ENCODE measurements at places on chromosomes 7 and 10. TPM values are rescaled to one million over a fixed set of nuclear protein-coding genes. Genes with fewer than 3 reads are reported as not detected.
A peak's percentile ranks its signal among the peaks of the same experiment; 100 is the strongest.

DNA sequence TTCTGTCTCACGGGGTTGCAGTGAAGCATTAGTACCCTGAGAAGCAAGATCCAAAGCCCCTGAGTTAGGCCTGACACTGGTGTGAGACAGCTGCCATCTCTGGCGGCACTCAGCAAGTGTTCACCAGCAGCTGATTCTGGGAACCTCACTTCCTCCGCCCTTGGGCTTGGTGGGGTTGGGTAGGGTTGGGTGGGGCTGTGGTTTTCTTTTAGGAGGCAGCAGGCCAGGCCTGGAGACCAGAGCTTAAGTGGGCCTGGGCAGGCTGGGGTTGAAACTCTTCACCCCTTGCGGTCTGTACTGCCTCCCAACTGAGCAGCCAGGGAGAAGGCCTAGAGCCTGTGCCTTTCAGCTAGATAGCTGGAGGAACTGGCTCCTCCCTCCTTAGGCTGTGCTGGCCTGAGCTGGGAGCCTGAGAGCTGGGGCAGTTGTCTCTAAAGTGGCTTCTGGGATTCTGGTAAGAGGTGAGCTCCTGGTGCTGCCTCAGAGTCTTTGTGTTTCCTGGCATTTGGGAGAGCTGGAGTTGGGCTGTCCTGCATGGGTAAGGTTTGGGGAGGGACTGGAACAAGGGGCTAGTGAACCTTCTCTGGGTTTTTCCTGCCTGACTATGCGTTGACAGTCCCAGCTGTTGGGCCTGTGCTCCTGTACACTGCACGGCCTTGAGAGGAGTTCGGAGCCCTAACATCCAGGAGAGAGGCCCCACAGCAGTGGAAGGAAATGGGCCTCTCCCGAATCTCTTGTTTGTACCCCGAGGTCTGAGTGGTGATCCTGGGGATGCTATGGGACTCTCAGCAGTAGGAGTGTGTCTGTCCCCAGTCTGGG lies 5.1 kb downstream of the TSPAN14 start:
- DNase-seq = no peak

Gene FAM241B
- 0.18 TPM for total RNA-seq

GRCh38 chr10:21398563-21399231 lies 126.8 kb downstream of the SKIDA1 start:
- DNase-seq = peak; percentile 70

- DNase-seq = peak; percentile 81
These were observed 918 bp upstream of the RPEL1 start for GRCh38 chr10:103244666-103245271.

Gene COPG2
- total RNA-seq = 41.7 TPM

GRCh38 chr10:29512425-29512974 lies 122.3 kb downstream of the SVIL start:
- no peak for DNase-seq

DNA sequence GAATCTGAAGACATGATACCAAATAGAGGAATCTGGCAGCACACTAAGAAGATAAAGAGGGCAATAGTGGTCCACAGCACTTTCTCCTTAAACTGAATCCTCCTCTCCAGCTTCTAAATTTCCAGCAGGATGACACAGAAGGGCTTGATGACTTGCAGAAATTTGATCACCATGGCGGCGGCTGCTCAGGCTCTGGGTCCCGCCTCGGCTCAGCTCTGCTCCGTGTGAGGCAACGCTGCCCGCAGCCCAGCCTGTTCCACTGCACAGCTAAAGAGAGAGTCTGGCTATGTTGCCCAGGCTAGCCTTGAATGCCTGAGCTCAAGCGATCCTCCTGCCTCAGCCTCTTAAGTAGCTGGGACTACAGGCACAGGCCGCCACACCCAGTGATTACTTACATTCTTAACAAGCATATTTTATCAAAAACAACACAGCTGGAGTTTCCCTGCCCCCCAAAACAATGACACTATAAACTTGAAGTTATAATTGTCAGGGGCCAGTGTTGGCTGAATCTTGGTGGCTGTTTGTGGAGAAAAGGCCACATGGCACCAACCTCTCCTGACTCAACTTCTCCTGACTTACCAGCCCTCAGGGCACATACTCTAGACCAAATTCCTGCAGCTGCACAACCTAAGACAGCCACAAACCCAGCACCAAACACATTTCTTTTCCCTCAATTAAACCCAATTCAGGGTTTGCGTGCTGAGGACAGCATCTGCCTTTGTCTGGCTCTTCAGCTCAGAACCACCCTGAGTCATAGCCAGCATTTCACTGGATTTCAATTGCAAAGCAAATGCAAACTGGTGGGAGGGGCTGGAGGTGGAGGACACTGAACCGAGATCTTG lies 11.6 kb upstream of the TNPO3 start:
- DNase-seq = peak; percentile 77

GRCh38 chr10:119279441-119279840 lies 72.1 kb downstream of the GRK5 start:
- DNase-seq = no peak

DNA sequence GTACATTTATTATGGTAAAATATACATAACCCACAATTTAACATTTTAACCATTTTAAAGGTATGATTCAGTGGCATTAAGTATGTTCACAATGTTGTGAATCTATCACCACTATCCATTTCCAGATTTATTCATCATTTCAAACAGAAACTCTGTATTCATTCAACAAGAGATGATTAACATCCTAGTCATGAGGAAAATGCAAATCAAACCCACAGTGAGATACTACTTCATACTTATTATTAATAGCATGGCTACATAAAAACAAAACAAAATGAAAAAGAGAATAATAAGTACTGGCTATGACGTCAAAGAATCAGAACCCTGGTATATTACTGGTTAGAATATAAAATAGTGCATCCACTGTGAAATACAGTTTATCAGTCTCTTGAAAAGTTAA lies 386.6 kb upstream of the POM121L12 start:
- no peak for DNase-seq

Gene GDF2
- not detected for total RNA-seq

- no peak for DNase-seq
These were observed 69.2 kb upstream of the PPP2R2D start for GRCh38 chr10:131831561-131831960.

DNA sequence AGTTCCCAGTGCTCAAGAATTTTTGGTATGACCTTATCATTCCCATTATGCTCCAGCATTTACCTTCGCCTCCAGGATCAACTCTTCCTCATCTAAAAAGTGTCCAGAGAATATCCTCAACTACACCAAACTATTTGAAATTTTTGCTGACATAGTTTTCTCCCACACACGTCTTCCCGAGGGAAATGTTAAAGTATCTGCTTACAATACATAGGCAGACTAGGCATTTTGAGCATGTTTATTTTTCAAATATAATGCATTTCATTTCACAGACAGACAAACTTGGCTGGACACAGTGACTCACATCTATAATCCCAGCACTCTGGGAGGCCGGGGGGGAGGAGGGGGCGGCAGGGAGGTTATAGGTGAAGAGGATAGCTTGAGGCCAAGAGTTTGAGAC lies 177.1 kb upstream of the TRIM24 start:
- no peak for DNase-seq

Gene VDAC2
- total RNA-seq = 169 TPM

DNA sequence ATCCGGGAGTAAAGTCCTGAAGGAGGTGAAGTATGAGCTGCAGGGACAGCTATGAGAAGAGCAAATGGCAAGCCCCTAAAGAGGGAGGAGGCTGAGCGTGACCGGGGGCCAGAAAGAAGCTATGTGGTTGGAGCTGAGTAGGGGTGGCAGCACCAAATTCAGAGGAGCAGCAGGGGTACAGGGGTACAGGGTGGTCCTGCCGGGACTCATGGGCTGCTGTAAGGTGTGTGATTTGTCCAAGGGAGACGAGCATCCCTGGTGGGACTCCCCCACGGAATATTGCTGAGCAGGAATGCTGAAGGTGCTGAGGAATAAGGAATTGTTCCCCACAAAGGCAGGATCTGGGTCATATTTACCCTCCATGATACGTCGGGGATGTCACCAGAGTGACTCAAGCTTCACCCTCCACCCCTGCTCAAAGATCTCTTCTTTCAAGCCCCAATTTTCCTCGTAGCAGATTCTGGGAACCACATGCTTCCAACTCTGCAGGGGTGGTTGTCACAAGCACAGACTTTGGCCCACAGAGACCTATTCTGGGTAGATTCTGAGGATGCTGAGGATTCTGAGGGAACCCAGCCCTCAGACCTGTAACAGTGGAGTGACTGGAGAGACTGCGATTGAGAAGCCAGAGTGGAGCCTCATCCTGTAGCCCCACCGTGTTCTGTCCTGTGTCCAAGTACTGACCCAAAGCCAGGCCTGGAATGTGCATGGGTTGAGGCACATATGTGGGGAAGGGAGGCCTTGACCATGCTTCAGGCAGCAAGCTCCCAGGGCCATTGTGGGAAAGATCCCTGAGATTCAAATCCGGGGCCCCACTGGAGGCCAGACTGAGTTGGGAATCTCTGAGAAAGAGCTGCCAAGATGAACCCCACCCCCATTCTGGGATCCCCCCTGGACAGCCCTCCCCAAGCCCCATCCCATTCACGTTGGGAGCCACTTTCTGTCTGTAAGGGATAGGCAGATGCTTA lies 4.2 kb downstream of the SFTPD start:
- DNase-seq = no peak

GRCh38 chr10:35328404-35329037 lies 7.8 kb upstream of the CCNY start:
- peak; percentile 95 for DNase-seq

DNA sequence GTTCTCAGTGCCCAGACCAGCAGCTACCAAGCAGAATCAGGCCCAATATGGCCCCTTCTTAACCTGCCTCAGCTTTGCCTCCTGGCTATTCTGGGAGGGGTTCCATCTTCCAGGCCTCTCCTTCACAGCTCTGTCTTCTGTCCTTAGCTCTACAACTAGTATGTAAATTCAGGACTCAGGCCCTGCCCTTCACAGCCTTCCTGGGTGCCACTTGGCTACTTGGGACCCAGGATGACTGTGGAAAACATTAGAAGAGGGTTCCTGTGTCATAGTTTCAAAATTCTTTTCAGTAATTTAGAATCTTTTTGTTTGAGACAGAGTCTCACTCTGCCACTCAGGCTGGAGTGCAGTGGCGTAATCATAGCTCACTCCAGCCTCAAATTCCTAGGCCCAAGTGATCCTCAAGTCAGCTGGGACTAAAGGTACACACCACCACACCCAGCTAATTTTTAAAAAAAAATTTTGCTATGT lies 33.2 kb upstream of the PAPSS2 start:
- DNase-seq = no peak

DNA sequence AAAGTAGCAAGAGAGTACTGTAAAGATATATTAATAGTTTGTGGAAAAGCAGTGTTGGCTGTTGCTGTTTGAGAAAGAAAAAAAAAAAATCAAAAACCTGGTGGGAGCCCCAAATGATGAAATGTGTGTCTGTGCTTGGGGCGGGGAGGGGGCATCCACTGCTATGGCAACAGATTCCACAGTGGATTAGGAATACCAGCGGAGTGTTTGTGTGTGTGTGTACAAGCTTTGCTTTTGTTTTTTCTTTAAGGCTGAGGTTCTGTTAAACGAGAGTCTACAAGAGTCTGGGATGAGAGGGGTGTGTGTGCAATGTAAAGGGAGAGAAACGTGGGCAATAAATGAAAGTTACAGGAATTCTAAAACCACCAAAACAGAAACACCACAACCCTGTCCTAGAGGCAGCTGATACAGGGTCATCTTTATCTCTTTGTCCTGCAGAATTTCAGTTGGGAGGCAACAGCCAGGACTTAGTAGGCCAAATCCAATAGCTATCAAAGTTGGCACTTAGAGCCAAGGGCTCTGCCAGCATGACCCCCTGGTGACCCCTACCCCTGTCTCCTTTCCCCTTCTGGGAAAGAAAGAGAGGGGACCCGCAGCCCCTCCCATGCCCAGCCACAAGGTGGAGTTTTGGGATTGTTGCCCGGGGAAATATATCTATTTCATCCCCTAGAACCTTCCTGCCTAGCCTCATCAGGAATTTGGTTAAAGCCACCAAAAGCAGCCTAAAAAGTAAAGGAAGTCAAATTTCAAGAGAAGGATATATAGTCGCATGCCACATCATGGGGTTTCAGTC lies 85.4 kb downstream of the OSBPL3 start:
- no peak for DNase-seq

- DNase-seq = peak; percentile 15
These were observed 132.1 kb downstream of the CCDC3 start for GRCh38 chr10:12869427-12869826.

DNA sequence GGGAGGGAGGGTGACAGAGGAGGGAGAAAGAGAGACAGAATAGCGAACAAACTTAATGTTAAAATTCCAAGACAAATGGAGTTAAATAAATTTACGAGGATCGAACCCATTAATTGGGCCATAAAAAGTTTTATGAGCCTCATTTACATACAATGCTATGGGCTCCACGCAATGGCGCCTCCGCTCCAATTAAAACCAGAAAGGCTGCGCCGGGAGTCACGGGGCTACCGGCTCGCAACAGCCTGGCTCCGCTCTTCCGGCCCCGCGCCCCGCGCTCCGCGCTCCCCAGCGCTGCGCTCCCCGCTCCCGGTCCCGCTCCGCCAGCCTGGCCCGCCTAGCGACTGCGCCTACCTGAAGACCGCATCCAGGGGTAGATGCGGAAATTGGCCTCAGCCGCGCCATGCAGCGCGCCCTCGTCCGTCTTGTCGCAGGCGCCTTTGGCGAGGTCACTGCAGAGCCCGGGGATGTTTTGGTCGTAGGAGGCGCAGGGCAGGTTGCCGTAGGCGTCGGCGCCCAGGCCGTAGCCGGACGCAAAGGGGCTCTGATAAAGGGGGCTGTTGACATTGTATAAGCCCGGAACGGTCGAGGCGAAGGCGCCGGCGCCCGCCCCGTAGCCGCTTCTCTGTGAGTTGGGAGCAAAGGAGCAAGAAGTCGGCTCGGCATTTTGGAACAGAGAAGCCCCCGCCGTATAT lies 513 bp downstream of the HOXA7 start:
- DNase-seq = no peak

Gene ADRA2A
- total RNA-seq = not detected

DNA sequence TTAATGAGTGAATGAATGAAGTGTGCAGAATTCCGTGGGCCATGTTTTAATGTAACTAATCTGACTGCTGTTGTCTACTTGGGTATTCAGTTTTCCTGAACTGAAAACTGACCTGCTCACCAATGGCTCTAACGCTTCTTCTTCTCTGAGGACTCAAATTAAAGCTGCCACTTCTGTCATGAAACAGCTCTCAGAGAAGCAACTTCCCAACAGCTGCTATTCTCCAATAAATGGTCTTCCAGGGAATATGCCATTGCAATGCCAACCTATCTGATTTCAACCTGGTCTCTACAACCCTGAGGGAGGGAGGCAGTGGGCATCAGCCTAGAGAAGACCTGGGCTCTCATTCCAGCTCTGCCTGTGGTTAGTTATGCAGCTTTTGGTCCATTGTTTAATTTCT lies 69.4 kb downstream of the FRMD4A start:
- DNase-seq = no peak

Gene INMT
- 1.7 TPM for total RNA-seq

DNA sequence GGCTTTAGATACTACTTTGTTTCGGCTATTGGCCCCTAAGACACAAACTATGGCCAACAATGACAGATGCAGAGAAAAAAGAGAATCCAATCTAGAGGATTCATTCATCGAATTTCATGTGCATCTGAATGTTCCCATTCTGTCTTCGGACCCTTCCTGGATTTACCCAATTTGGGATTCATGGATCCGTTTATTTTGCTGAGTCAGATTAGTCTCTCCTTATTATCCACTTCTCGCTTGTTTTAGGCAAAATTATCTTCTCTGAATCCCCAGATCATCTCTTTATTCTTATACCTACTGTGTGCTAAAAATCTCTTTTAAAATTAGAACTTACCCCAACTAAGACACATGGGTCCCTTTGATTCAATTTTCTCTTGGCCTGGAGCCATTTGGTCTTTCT lies 6.5 kb downstream of the TRPV6 start:
- no peak for DNase-seq

GRCh38 chr7:40760987-40761386 lies 626.2 kb downstream of the SUGCT start:
- DNase-seq = no peak
